ENCODE measurements at places on chromosomes 1 and 21.

DNA sequence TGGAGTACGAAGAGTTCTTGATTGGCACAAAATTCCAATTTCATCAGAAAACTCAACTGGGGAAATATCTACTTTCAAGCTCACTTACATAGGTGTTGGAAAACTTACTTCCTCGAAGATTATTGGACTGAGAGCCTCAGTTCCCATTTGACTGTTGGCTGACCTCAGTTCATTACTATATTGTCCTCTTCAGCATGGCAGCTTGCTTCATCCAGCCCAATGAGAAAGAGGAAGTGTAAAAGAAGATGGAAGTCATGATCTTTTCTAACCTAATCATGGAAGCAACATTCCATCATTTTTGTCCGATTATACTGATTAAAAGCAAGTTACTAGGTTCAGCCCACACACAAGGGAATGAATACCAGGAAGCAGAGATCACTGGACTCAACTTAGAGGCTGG is 49.4 kb downstream of the HSD3B1 start:
- no peak for DNase-seq

DNA sequence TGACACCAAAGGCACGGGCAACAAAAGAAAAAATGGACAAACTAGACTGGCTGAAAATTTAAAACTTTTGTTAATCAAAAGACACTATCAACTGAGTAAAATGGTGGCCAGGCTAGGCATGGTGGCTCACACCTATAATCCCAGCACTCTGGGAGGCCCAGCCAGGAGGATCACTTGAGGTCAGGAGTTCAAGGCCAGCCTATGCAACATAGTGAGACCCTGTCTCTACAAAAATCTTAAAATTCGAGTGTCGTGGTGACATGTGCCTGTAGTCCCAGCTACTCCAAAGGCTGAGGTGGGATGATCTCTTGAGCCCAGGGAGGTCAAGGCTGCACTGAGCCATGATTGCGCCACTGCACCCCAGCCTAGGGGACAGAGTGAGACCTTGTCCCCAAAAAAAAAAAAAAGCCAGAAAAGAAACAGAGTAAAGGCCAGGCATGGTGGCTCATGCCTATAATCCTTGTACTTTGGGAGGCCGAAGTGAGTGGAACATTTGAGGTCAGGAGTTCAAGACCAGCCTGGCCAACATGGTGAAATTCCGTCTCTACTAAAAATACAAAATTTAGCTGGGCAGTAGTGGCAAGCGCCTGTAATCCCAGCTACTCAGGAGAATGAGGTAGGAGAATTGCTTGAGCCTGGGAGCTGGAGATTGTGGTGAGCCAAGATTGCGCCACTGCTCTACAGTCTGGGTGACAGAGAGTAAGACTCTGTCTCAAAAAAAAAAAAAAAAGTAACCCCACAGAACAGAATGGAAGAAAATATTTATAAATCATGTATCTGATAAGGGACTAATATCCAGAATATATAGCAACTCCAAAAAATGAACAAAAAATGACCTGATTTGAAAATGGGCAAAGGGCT is 8.0 kb downstream of the TUT4 start:
- no peak for DNase-seq

DNA sequence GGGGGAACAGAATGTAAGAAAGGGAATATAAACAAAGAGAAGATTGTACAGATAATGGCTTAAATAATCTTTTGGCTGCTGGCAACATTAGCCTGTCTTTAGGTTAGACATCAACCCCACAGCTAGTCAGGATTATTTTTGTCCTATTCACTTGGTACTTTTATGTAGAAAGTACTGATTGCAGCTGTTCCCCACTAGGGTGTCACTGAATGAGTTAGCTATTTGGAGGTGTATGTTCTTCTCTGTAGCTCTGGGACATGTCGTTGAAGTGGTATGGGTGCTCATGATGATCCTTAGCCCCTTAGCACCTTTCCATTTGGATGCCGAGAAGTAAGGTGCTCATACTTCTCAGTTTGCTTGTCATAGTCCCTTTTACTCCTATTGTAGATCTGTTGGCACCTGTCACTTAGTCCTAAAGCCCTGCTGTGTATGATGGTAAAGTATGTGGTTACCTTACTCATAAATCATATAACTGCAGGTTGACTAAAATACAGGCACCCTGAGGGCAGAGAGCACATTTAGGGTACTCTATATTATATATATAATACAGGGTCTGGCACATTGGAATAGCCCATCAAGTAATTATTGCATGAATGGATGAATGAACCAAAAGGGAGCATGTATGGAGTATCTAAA is 64.6 kb downstream of the USP25 start:
- no peak for DNase-seq

GRCh38 chr21:41620982-41621381 is 113.0 kb upstream of the TMPRSS2 start:
- DNase-seq, result no peak

Measured in activated CD4-positive, alpha-beta T cell treated with anti-CD3 and anti-CD28 coated beads for 24 hours (primary cell).